ENCODE measurements at places on chromosomes 1 and 21.

- no peak for DNase-seq
Observed at GRCh38 chr1:48493970-48494769, 22.2 kb upstream of the SPATA6 start.

GRCh38 chr1:93446837-93447451 lies 974 bp upstream of the FNBP1L start:
- no peak for DNase-seq

- no peak for DNase-seq
Observed at GRCh38 chr1:110668549-110668948, 6.2 kb downstream of the KCNA3 start.

GRCh38 chr1:50717327-50717726 lies 242.7 kb downstream of the FAF1 start:
- DNase-seq: no peak

DNA sequence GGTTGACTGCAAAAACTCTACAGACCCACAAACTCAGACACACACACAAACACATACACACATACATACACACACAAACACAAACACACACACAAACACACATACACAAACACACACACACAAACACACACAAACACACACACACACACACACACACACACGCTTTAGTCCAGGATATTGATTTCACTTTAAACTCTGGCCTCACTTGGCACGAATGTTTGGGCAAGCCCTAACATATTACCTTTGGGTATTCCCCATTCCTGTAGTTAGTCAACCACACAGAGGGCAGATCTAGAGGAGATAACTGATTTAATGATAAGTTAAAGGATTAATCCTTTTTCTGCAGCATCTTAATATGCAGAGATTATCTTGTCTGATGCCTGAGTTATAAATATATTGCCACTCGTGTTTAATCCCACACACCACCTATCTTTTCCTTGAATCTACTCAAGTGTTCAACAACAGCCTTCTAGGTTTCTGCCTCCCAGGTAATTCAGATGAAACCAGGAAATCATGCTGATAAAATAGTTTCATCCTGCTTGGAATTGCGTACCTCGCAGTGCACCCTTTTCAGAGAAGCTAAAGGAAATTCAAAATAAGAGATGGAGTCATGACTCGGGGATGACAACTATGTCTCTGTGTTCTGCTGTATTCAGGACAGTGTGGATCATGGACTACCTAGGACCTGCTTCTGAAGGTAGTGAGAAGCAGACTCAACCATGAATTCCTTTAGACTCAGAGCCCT lies 14.5 kb upstream of the RUNX1 start:
- no peak for DNase-seq

DNA sequence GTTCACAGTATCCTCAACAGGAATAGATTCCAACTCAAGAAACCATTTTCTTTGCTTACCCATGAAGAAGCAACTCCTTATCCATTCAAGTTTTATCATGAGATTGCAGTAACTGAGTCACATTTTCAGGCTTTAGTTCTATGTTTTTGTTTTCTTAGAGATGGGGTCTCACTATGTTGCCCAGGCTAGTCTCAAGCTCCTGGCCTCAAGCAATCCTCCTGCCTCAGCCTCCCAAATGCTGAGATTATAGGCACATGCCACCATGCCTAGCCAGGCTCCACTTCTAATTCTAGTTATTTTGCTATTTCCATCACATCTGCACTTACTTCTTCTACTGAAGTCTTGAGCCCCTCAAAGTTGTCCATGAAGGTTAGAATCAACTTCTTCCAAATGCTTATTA lies 143.3 kb upstream of the HP1BP3 start:
- no peak for DNase-seq

DNA sequence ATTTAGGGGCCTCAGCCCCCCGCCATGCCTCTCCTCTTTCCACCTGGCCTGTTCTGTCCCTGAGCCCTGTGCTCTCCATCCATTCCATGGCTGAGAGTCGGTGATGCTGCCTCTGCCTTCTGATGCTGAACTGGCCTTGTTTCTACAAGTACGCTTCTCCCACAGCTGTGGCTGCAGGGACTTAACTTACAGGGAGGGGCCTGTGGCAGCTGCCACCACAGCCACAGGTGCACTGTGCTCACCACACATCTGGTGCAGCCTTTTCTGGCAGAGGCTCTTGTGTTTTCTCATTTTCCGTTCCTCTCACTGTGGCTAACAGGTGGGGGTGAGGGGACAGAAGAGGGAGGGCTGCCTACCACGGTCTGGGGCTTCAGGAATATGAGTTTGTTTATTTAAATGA lies 4.2 kb downstream of the FMO1 start:
- DNase-seq: no peak

- no peak for DNase-seq
Observed at GRCh38 chr1:170758992-170759391, 95.1 kb downstream of the PRRX1 start.

GRCh38 chr1:162128693-162129356 lies 59.3 kb downstream of the NOS1AP start:
- no peak for DNase-seq

DNA sequence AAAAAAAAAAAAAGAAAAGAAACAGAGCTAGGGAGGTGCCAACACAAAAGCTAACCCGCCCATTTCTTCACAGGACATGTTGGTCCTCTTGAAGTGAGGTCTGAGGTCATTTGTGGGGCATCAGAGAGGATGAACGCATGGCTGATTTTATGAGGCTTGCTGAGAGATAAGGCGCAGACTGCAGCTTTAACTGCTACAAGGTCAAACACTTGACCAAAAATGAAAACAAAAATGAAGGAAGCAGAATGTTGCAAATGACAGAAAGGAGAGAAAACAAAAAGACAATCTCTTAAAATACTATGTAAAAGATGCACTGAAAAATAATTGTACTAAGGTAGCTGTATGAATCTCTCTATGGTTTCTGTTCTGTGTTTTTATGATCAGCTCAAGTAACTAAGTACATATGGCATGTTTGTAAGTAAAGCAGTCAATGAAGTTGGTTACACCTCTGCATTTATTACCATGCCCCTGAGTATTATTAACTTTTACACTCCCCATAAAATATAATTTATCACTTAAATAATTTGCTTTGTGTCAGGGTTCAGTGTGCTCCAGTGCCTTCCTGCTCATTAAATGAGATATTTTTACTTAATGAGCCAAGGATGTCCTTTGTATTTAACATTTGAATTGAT lies 249.1 kb upstream of the NR5A2 start:
- DNase-seq: no peak

DNA sequence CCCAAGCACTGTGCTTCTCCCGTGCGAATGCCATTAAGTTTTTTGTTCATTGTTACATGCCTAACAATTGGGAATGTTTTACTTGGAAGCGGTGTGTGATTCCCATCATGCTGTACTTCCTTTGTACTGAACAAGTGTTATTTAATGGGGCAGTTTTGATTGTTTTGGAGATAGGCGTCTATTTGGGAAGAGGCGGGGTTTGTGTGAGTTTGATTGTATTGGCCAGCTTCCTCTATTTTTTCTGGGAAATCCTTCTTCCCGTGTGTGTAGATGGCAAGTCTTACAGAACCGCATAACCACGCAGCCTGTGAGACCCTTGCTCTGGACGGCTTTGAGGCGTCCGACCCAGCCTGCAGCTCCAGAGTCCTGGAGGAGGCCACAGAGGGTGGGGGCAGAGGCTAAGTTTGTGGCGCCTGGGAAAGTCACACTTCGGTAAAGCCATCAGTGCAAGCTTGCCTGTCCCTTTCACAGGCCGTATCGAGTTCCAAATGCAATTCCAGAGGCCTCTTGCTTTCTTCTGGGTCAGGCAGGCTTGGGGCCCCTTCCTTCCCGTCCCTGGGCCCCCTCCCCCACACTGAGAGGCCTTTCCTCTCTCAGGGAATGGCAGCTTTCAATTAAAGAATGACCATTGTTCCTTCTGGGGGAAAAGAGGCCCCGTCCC lies 210.3 kb downstream of the TOMM20 start:
- DNase-seq: peak; percentile 69

DNA sequence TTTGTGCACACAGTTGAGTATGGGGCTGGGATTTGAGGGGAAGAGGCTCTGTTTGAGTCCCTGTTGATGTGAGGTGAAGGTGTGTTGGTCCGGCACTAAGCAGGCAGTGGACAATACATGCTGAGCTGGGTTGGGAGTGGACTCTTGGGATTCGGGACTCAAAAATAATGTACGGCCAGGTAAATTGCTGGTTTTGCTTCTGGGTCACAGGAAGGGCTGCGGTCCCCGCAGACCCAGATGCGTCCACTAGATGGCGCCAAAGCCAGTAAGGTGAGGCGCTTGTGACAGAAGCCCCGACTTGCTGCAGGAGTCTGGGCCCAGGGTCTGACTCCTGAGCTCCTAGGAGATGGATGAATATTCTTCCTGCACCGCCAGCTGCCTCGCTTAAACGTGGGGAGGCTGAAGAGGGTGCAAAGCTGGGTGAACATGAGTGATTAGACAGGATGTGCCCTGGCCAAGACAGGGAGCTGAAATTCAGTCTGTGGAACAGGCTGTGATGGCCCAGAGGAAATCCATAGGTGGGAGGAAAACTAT lies 61.4 kb downstream of the ACBD3 start:
- DNase-seq: peak; percentile 83

DNA sequence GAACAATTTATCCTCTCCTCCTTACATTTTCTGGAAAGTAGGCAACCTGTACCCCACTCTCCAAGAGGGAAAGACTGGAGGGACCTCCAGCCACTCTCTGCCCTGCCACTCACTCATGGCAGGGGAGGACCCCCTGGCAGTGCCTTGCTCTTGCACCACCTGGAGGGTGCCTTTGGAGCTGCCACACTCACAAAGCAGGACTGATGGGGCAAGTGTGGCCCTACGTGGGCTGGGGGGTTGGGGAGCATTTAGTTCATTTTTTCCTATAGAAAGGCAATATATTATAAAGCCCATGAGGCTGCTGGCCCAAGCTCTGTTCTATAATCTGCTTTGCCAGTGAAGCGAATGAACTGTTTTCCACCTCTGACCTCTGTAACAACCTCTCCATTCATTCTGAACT lies 50.3 kb downstream of the GPR161 start:
- DNase-seq: no peak

GRCh38 chr1:185091480-185091879 lies 46.1 kb downstream of the RNF2 start:
- DNase-seq: no peak

- no peak for DNase-seq
Observed at GRCh38 chr1:89130716-89131115, 4.8 kb upstream of the GBP2 start.

DNA sequence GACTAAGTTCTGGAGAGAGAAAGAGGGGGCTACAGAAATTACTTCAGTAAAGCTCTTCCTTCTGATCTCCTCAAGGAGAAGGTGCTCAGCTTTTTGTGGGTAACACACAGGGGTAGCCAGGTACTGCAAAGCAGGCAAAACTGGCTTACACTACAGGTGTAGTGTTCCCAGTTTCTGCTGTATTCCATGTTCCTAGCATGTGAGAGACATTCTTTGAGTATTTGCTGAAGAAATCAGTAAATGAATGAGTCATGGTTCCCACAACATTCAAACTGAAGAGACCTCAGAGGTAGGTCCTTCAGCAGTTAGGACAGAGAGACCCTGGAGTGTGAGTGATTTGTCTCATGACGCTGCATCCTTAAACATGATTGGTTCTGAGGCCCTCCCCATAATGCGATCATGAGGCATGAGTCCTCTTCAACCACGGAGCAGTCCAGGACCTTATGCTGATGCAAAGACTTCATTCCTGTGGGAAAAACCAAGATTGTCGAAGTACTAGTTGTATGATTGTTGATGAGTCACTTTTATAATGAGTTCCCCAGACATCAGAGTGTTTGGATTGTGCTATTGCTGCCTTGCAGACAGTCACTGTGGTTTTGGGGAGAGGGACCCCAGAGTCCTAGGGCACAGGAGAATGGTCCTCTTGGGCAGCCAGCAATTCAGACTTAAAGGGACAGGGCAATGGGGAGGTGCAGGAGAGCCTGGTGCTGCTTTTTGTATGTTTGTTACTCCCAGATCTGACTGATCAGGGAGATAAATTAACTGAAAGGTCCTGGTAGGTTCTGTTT lies 2.7 kb upstream of the OR10J4 start:
- no peak for DNase-seq

DNA sequence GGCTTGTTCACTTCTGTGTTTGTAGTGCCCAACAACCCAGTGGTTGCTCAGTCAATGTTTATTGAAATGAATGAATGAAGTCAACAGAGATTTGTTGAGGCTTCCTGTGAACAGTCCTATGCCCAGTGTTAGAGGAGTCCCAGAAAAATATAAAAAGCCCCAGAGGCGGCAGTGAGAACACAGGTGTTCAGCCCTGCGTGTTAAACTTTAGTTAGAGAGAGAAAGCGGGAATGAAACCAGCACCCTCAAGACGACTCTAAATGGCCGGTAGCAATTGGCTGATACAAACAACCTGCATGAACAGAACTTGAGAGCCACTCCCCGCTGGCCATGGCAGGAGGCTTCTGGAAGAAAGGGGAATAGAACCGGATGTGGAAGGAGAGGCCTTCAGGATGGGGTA lies 22.6 kb downstream of the TMEM51 start:
- DNase-seq: no peak

GRCh38 chr21:35737899-35738346 lies 322.4 kb downstream of the SETD4 start:
- DNase-seq: no peak

- no peak for DNase-seq
Observed at GRCh38 chr1:239438891-239439290, 52.5 kb downstream of the CHRM3 start.

DNA sequence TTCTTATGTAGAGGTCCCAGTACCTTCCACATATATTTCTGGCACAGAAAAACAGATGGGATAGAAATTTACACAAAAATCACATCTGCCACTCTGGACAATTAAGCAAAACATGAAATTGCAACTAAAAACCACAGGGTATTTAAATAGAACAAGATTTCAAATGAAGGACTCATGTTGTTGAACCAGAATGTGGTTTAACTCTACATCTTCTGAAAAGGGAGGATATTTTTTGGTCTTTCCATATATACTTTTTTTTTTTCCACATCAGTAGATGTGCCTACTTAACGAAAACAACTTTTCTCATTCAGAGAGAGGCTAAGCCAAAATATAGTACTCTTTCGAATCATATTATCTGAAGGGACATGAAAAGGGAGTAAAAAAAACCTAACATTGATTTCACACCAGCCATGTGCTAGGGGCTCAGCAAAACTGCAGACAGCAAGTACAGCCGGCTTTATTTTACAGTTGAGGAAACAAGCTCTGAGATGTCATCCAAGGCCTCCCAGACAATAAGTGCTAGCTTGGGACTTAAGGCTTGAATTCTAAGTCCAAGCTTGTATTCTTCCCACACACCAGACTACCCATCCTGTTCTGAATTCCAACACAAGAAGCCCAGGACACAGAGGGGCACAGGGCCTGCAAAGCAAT lies 208.9 kb downstream of the PBX1 start:
- DNase-seq: no peak

Measured in heart left ventricle (tissue), 16 donors.